ENCODE measurements at places on chromosomes 1 and 21. TPM values are rescaled to one million over a fixed set of nuclear protein-coding genes. Genes with fewer than 3 reads are reported as not detected.

Gene DNM3
- 1.0 TPM for total RNA-seq

Gene MRPS21
- total RNA-seq = 44.3 TPM

Gene H6PD
- total RNA-seq = 15.9 TPM

Gene BATF3
- 0.59 TPM for total RNA-seq

Gene AKR7A3
- total RNA-seq = 0.89 TPM

Gene JAM2
- 0.79 TPM for total RNA-seq

Gene SPRR2A
- not detected for total RNA-seq

Gene SPRR5
- not detected for total RNA-seq

Measured in mammary microvascular endothelial cell (primary cell).